ENCODE measurements at places on chromosomes 1 and 21.

- DNase-seq, result no peak
These were observed 76.6 kb downstream of the FAM78B start for GRCh38 chr1:166090244-166090643.

- DNase-seq, result no peak
These were observed 74.4 kb upstream of the ZC3H12A start for GRCh38 chr1:37399830-37400464.

- no peak for DNase-seq
These were observed 8.7 kb upstream of the TNFRSF14 start for GRCh38 chr1:2547210-2548067.

DNA sequence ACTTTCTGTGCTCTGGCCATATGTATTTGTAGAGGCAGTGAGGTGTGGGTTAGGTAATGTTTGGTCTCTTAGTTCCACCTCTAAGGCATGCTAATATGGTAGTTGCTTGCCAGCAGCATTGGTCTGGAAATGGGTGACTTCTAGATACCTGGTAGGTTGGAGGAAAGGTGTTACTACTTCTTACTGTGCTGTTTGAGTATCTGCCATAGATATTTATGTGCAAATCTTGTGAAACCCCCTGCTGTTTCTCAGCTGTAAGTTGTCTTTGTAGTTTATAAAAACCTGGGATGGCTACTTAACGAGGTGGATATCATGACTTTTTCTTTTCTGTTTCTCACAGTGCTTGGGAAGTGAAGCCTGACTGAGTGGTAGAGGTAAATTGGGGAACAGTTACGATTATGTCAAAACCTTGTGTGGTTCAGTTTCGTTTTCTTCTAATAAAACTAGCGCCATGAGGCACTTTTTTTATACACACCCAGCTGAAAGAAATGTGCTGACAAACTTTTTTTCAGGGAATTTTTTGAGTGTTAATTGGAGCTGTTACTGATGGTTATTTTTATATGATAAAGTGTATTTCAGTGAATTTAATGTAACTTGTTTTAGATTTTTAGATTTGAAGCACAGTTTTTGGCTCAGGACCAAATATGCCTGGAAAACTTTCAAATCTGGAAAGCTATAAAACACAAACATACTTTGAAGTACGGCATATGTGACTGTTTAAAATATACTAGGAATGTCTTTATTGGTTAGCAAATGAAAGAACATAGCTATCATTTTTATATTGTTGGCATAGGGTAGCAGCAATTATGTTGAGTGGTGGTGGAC lies 42.1 kb downstream of the CAMSAP2 start:
- DNase-seq, result no peak

DNA sequence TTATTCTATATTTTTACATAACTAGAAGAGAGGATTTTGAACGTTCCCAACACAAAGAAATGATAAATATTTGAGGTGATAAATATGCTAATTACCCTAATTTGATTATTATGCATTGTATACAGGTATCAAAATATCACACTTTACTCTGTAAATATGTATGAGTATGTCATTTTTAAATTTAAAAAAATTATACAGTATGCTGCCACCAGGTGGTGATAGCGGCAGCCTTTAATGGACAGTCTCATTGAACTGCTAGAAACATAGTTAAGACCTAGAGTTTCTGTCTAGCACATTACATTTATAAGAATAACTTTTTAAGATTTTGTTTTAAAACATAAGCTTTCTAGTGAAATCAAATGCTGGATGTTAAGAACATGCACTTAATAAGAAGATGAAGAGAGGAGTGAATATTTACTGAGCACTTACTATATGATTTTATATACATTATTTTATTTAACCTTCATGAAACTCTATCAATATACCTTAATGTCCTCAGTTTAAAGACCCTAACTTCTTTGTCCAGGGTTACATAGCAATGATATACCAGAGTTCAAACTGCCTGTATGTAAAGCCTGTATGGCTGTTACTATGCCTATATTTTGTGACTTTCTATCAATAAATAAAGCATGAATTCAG lies 207.1 kb downstream of the NUF2 start:
- no peak for DNase-seq

GRCh38 chr1:40633931-40634376 lies 31.5 kb downstream of the RIMS3 start:
- DNase-seq, result no peak
